Effector memory CD8-positive, alpha-beta T cell (primary cell): ENCODE measurements at places on chromosomes 7 and 10.

DNA sequence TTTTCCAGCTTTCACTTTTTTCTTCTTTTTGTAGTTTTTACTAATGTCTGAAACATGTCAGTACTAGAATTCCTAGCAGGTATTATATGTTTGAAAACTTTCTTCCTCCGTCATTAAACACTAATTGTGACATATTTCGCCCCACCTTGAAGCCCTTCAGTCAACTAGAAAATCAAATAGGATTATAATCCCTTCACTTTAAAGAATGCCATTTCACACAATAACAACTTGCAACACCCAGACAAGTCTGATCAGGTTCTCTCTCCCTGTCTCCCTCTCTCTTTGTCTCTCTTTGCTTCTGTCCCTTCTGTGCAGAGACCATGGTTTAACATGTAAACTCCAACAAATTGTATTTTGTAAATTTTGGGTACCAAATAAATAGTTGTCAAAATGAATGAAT lies 373.5 kb downstream of the SEMA3D start:
- no peak for DNase-seq

- no peak for DNase-seq
These were observed 761.8 kb upstream of the MBL2 start for GRCh38 chr10:53534428-53534827.

- DNase-seq = no peak
These were observed 558.8 kb upstream of the GALNT17 start for GRCh38 chr7:70573071-70573661.

GRCh38 chr10:115093286-115093775 lies at the start of gene ATRNL1:
ATRNL1 (plus strand) TSS chr10:115093365; CDS start chr10:115093751, 386 bp downstream.
- no peak for DNase-seq

DNA sequence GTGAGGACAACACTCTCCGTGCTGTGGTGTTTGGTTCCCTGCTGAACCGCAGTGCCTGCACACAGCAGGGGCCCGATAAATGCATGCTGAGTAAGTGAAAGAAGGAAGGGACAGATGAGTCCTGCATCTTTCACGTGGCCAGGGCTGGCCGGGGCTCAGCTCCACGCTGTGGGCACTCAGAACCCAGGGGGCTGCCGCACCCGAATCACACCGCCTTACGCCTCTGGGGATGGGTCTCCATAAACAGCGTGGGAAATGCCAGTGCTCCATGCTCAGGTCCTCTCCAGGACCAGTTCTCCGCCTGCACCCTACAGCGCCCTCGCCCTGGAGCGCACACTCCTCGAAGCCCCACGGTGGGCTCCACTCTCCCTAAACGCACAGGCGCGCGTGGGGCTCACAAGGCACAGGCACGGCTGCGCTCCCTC lies 38.1 kb downstream of the RASGEF1A start:
- no peak for DNase-seq

DNA sequence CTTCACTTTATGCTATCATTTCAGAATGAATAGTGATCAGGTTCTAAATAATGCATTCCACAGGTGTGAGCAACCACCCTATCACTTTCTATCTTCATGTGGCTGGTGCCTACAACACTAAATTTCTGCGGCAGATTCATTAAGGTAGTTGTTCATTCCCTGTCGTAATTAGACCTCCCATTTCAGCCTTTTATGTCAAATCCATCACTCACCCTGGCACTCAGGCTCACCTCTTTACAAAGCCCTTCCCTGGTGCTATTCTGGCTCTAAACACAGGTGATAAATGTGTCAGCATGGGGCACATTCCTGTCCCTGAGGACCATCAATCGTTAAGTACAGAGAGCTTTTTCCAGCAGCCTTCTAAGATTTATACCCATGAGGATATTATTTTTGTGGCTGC lies 300.0 kb upstream of the C7orf33 start:
- no peak for DNase-seq

GRCh38 chr7:78018641-78019446 lies 220.3 kb downstream of the PHTF2 start:
- no peak for DNase-seq

DNA sequence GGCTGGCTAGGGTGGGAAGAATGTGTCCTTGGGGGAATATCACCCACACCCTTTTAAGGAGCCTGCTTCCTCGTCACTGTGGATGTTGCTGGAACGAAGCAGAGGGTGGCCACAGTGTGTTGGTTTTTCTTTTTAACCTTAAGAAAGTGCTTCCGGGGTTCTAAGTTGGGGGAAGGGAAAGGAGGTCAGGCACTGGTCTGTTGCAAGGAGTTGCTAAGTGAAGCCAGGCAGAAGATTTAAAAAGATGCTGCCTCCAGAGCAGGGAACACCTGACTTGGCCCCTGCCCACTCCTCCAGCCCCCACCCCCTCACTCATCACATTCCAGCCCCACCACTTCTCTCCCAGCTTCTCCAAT lies 213.1 kb downstream of the EMX2 start:
- DNase-seq = no peak

- DNase-seq = no peak
These were observed 78.2 kb downstream of the FAM53B start for GRCh38 chr10:124665980-124666379.

DNA sequence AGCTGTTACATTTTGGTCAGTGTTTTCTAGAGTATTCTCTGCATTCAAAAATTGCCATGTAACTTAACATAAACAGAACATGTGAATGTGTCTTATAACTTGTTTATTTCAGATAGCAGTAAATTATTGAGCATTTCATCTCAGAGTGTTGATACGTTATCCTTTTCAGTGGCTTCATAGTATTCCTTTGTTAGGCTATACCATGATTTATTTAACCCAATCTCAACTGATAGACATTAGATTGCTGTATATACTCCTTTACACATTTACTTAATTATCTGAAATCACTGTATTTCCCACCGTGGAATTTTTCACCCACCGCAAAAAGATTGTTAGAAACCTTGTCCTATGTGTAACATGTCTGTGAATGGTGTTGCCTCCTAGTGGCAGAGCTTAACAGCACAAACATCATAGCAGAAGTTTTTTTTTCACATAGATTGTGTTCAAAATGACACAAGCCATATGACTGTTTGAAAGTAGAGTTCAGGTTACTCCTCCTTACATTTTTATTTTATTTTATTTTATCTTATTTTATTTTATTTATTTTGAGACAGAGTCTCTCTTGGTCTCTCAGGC lies 21.4 kb downstream of the SLF2 start:
- DNase-seq = no peak

- no peak for DNase-seq
These were observed 23.4 kb downstream of the ELFN1 start for GRCh38 chr7:1693419-1693990.

- DNase-seq = no peak
These were observed 25.9 kb downstream of the DGKI start for GRCh38 chr7:137820677-137821420.

DNA sequence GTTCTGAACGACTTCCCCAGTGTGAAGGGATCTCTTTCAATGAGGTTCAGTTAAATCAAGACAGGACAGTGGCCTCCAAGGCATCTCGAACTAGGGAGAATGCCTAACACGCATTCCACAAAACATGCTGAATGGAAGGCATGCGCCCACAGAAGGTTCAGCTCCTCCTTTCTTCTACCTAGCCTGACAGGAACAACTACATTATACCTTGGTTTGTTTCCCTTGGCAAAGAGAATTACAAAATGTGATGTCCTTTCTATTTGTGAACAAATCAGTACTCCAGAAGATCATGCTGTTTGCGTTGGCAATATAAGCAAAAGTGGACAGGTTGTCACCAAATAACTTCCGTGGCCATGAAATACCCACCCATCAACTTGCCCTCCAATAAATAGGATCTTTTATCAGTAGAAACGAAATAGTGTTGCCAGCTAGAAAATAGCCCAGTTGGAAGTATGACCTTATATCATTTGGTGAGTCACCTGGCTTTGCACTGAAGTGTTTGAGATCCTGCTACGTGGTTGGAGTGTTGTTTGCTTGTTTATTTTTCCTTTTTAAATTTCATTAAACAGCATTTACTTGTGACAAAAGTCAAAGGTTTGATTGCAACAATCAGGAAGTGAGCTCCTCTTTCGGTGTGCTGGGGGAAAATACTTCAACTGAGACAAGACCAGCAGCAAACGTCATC lies 117.0 kb upstream of the FAM204A start:
- no peak for DNase-seq

- no peak for DNase-seq
These were observed 79.6 kb downstream of the LARP4B start for GRCh38 chr10:851901-852300.

DNA sequence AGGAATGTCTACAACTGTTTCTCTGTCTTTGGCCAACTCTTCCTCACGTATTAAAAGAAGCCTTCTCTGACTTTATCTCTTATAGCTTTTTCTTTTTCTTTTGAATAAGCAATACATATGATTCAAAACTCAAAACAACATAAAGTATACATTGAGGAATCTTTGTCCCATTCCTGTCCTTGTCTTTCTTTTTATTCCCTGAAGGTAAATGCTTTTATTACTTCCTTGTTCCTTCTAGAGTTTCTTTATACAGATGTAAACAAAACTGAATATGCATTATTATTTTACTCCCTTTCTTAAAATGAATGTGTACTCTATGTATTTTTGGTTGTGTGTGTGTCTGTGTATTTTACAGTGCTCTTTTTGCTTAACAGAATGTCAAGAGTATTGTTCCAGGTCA lies 170.1 kb downstream of the CHN2 start:
- DNase-seq = no peak

DNA sequence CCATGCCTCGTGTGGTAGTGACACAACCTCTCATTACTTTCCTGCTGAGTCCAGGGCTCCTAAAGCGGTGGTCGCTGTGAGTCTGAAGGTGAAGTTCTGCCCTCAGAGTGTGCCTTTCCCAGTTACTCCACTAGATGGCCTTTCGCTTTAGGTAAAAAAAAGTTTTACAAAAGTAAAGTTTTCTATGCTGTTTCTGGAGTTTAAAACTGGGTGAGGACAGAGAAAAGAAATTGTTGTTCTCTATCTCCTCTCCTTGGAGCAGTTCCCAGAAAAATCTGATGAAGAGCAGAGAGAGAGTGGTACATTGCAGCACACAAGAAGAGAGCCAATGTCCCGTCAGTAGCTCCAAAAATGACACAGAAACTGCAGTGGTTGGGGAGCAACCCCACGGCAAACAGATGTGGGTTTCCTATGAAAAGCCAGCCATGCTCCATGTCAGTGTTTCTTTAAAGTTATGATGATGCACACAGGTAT lies 257.1 kb downstream of the GLI3 start:
- no peak for DNase-seq

DNA sequence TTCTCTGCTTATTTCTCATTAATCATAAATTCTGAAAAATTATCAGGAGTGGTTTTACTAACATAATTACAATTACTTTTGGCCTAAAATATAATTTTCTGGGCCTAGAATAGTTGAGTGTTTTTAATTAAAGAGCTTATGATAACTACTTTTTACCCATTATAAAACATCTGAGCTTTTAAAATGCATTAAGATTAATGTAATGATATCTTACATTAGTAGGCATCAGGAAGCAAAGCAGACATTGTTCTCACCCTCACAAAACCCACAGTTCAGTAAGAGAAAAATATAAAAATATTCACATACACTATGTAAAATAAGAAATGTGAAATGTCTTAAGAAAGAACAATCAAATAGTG lies 443.7 kb upstream of the SEMA3A start:
- DNase-seq = no peak

DNA sequence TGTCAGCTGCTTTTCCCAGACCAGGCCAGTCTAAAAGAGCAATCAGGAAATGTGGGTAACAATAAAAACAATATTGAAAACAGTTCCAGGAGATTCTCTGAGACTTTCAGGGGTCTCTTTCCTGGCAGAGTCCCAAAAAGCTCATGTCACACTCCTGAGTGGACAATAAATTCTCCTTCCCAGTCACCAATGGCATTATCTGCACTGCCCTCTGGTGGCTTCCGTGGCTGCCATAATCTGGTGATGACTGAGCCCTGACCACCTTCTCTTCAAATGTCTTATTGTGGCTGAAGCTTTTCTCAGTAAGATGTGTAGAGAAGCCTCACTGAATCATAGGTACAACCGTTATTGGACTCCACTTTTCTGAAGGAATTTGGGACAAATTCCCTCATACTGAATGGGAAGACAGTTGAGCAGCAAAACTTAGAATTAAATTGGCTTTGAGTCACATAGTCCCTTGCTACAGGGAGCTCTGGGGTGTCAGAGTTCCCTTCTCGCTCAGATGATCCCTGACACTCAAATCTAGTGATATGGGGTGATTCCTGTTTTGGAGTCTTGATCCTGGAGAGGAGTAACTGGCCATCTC lies 24.4 kb upstream of the ASAH2 start:
- peak; percentile 8 for DNase-seq

GRCh38 chr10:29067161-29067560 lies 221.7 kb upstream of the LYZL1 start:
- DNase-seq = no peak

GRCh38 chr10:90788968-90789367 lies 68.9 kb downstream of the HTR7 start:
- no peak for DNase-seq

GRCh38 chr10:19816411-19817230 lies at the start of gene PLXDC2:
PLXDC2 (plus strand) TSS chr10:19816432.
- no peak for DNase-seq

GRCh38 chr10:101625821-101626412 lies 37.8 kb downstream of the DPCD start:
- DNase-seq = no peak

- DNase-seq = no peak
These were observed 208.5 kb downstream of the FOXP2 start for GRCh38 chr7:114623146-114623545.

GRCh38 chr7:22302193-22302592 lies 54.8 kb downstream of the RAPGEF5 start:
- DNase-seq = no peak

GRCh38 chr7:158910254-158911053 lies 54.1 kb downstream of the DYNC2I1 start:
- no peak for DNase-seq

DNA sequence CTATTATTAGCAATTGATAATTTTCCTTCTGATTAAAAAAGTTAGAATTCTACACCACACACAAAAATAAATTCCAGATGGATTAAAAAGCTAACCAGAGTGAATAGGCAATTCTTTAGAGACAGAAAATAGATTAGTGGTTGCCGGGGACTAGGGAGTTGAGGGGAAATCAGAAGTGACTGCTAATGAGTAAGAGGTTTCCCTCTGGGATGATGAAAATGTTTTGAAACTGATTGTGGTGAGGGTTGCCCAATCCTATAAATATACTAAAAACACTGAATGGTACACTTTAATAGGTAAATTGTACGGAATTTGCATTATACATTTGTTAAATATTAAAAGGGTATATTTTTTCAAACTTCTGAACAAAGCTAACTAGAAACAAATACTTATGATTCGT lies 214.9 kb downstream of the GPAM start:
- DNase-seq = no peak

DNA sequence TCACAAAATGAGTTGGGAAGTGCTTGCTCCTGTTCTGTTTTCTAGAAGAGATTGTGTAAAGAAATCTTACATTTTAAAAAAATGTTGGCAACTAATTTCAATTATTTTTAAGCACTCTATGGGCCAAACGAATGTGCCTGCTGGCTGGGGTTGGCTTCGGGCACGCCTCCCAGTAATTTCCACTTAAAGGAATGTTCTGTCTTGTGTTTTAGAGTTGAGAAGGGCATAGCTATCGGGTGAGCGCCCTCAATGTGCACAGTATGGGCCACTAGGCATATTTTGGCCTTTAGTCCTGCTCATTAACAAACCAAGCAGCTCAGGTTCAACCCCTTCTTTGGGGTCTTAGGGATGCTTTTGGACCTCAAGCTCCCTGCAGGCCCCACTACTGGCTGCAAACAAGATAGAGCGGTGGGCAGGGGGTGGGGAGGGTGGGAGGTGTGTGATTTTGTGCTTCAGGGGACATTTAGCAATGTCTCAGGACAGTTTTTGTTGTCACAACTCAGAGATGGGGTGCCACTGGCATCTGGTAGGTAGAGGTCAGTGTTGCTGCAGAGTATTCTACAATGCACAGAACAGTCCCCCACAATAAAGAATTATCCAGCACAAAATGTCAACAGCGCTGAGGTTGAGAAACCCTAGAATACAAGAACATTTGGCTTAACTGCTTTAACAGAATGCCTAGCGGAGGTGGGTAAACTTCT lies 40.7 kb downstream of the TACC2 start:
- no peak for DNase-seq
